WTC11 (cell line): ENCODE measurements at places on chromosomes 5 and 9. TPM values are rescaled to one million over a fixed set of nuclear protein-coding genes. Genes with fewer than 3 reads are reported as not detected.

DNA sequence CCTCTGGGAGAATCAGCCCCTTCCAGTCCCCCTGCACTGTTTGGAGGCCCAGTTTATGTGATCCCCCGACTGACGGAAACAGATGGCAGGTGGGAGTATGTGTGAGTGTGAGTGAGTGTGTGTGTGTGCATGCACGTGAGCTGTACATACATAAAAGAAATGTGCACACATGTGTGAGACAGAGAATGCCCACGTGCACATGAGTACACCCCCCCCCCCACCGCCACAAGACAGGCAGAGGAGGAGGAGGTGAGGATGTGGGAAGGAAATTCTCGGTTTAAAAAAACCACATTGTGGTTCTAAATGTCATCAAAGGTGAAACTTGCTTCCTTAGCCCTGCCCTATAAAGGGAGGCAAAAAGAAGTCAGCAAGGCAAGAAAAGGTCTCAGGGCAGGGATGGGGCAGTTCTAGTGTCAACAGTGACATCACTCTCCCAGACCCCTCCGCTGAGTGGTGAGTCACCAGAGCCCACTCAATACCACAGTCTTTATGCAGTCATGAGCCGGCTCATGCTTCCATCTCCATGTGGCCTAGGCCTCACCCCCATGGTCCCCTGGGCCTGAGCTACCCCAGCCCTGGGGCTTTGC is 79.2 kb upstream of the HSPA9 start:
- H3K27ac ChIP-seq, result no peak overlapping the region; the same call in 1 of the 2 replicates
- no peaks in the 10 kb centered on the region for H3K36me3 ChIP-seq
- no peak overlapping the region for H3K4me3 ChIP-seq

Gene NSMF
- 61.6 to 63.7 TPM (median 61.9 TPM) in 3 replicates for total RNA-seq

DNA sequence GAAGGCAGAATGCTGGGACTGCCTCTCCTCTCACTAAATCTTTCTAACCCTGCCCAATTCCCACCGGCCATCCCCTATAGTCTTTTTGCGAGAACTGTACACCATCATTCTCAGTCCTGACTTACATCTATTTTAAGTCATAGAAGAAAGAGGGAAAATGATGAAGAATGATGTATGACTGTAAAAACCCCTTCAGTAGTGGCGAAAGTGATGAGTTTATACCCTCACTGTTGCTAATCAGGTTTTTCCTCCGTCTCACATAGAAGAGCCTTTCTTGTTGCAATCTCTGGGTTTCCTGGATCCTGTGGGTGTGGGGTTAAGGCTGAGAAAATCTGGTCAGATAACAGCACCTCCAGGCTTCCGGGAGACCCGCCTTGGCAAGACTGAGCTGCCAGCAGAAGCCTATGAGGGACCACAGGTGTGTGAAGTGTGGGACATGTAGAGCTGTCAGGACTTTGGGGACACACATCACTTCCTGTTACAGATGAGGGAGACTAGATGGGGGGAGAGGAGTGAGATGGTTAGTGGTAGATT is 147.1 kb upstream of the SLC12A2 start:
- H3K4me1 ChIP-seq, result peaks cover 21% of the 10 kb centered on the region
- H3K36me3 ChIP-seq, result no peaks in the 10 kb centered on the region
- no peak overlapping the region for H3K4me3 ChIP-seq
- H3K27me3 ChIP-seq, result peaks cover 100% of the 10 kb centered on the region

- no peak for DNase-seq
- H3K27ac ChIP-seq, result no peak overlapping the region
- H3K36me3 ChIP-seq, result no peaks in the 10 kb centered on the region
These were observed 69.2 kb upstream of the NEK6 start for GRCh38 chr9:124188331-124189110.

Gene ACOT12
- 0.16 TPM in 1 of 3 replicates, not detected in the others for total RNA-seq

GRCh38 chr9:135959814-135960213 is 1.4 kb downstream of the UBAC1 start:
- H3K4me3 ChIP-seq, result peak overlapping the region; percentile 85
- no peak for DNase-seq
- H3K27ac ChIP-seq, result peak overlapping the region; percentile 7; the same call in 1 of the 2 replicates
- peaks cover 21% of the 10 kb centered on the region for H3K4me1 ChIP-seq
- H3K27me3 ChIP-seq, result no peaks in the 10 kb centered on the region

Gene IFNA2
- not detected in 3 replicates for total RNA-seq

DNA sequence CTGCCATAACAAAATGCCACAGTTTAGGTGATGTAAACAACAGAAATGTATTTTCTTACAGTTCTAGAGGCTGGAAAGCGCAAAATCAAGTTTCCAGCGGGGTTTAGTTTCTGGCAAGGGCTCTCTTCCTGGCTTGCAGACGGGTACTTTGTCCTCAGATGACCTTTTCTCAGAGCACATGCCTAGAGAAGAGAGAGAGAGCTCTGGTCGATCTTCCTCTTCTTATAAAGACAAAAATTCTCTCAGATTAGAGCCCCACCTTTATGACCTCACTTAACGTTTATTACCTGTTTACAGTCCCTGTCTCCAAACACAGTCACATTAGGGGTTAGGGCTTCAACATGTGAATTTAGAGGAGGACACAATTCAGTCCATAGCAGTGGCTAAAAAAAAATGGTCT is 119.7 kb downstream of the CETN3 start:
- peaks cover 18% of the 10 kb centered on the region for H3K27me3 ChIP-seq
- H3K36me3 ChIP-seq, result no peaks in the 10 kb centered on the region
- peaks cover 15% of the 10 kb centered on the region for H3K4me1 ChIP-seq
- no peak overlapping the region for H3K27ac ChIP-seq
- DNase-seq, result no peak

DNA sequence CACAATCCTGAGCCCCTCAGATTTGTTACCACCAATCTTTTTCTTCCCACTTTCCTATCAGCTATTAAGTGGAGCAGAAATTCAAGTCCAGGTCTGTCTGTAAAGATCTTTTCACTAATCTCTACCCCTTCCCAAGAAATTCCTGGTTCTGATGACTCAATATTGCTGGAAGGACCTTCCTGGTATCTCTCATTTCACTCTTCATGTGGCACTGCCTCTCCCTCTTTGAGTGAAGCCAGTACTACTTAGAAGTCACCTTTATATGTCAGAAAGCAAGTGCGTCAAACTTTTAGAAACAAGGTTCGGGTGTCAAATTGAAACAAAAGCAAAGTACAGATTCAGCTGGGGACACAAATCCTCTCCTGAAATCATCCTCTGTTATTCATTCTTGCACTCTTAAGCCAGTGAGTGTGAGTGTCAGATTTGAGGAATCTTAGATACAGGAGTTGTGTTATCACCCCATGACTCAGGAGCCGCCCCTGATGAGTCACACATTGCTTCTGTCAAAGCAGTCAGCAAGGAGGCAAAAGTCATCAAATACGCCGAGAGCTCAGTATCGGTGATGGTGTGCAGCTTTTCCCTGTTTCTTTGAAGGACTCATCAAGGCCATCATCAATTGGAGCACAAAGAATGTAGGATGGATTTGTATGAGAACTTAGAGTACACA is 313.0 kb downstream of the CETN3 start:
- H3K4me3 ChIP-seq, result no peak overlapping the region
- H3K4me1 ChIP-seq, result no peaks in the 10 kb centered on the region
- DNase-seq, result no peak
- no peaks in the 10 kb centered on the region for H3K36me3 ChIP-seq
- no peaks in the 10 kb centered on the region for H3K27me3 ChIP-seq

Gene NKD2
- 12.8 to 16.6 TPM (median 15.9 TPM) in 3 replicates for total RNA-seq

DNA sequence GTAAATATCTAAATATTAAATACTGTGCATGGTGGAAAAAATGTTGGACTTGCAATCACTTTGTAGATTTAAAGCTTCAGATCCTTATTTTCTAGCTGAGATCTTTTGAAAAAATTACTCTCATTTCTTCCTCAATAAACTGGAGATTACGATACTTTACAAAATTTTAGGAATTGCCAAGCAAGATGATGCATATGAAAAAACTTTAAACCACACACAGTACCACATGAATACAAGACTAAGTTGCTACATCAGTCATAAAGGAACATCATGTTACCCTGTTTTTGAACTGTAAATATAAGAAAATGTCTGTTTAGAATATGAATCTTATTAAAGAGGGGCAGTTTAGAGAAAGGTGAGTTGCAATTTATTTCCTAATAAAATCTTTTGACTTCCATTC is 703.6 kb upstream of the NUDT12 start:
- peak overlapping the region; percentile 24; the same call in 1 of the 2 replicates for H3K27ac ChIP-seq
- no peaks in the 10 kb centered on the region for H3K36me3 ChIP-seq
- H3K4me3 ChIP-seq, result no peak overlapping the region
- peaks cover 16% of the 10 kb centered on the region for H3K4me1 ChIP-seq
- DNase-seq, result no peak

Gene RAPGEF6
- 18.0 to 19.5 TPM (median 18.1 TPM) in 3 replicates for total RNA-seq

GRCh38 chr9:11001546-11001945 is 388.7 kb upstream of the PTPRD start:
- no peaks in the 10 kb centered on the region for H3K36me3 ChIP-seq
- no peaks in the 10 kb centered on the region for H3K4me1 ChIP-seq
- DNase-seq, result no peak
- no peak overlapping the region for H3K27ac ChIP-seq
- no peaks in the 10 kb centered on the region for H3K27me3 ChIP-seq
- H3K4me3 ChIP-seq, result no peak overlapping the region

- no peak overlapping the region for H3K4me3 ChIP-seq
- peaks cover 19% of the 10 kb centered on the region for H3K4me1 ChIP-seq
- H3K36me3 ChIP-seq, result no peaks in the 10 kb centered on the region; the same call in 1 of the 2 replicates
- DNase-seq, result no peak
- no peak overlapping the region for H3K27ac ChIP-seq
These were observed 31.3 kb upstream of the GRIA1 start for GRCh38 chr5:153459051-153459743.

DNA sequence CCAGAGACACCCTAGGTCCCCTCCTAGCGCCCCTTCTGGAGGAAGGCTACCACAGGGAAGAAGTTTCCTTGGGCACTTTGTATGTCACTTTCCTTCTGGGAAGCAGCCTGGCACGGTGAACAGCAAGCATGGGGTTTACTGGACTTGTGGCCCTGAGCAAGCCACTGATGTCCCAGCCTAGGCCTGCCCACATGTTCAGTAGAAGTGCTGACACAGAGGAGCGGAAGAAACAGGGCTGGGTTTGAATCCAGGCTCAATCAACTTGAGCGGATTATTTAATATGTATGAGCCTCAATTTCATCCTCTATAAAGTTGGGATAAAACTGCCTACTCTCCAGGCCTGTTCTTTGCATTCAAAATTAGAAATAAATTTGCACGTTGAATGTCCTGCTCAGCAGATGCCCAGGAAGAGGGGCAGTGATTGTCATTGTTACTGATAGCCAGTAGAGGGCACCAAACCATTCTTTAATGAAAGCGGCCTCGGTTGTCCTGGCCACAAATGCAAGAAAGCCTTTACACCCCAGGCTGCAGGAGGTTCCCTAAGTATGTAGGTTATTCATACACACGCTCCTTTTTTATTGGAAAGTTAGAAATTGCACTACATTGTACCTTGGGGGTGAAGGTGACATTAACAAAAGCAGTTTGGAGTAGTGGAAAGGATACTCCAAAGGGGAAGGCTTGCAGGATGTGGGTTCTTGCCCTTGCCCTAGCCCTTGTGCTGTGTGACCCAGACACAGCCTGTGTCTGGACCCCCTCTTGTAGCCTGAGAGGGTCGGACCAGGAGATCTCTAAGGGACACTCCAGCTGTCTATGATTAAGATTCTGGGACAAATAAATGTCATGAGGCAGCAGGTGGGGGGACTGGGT is 13.4 kb upstream of the XPA start:
- peaks cover 17% of the 10 kb centered on the region for H3K27me3 ChIP-seq
- H3K36me3 ChIP-seq, result no peaks in the 10 kb centered on the region
- peaks cover 23% of the 10 kb centered on the region for H3K4me1 ChIP-seq
- peak; percentile 34 for DNase-seq
- H3K27ac ChIP-seq, result no peak overlapping the region

DNA sequence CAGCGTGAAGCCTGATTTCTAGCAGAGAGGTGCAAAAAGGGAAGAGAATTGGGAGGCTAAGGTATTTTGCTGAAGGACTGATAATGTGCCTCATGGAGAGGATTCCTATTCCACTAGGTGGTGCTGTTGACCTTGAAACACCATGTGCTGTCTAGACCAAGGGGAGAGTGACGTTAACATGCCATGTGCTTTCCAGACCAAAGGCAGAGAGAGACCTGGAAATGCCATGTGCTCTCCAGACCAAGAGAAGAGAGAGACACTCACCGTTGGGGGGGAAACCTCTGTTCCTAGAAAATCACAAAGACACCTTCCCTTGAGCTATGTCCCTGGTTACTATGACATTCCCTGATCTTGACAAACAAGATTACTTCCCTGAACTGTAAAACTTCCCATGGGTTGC is 286.0 kb upstream of the TUSC1 start:
- peak; percentile 40 for DNase-seq
- H3K4me3 ChIP-seq, result no peak overlapping the region
- no peak overlapping the region for H3K27ac ChIP-seq
- H3K4me1 ChIP-seq, result no peaks in the 10 kb centered on the region

Gene PCDHGA9
- total RNA-seq, result 1.9 to 2.9 TPM (median 2.3 TPM) in 3 replicates

- H3K27me3 ChIP-seq, result no peaks in the 10 kb centered on the region
- H3K4me1 ChIP-seq, result no peaks in the 10 kb centered on the region
- no peak overlapping the region for H3K27ac ChIP-seq
- DNase-seq, result no peak
- no peak overlapping the region for H3K4me3 ChIP-seq
These were observed 175.8 kb upstream of the CHD1 start for GRCh38 chr5:99104538-99105132.

Gene TMEM232
- total RNA-seq, result 1.3 to 1.8 TPM (median 1.4 TPM) in 3 replicates

DNA sequence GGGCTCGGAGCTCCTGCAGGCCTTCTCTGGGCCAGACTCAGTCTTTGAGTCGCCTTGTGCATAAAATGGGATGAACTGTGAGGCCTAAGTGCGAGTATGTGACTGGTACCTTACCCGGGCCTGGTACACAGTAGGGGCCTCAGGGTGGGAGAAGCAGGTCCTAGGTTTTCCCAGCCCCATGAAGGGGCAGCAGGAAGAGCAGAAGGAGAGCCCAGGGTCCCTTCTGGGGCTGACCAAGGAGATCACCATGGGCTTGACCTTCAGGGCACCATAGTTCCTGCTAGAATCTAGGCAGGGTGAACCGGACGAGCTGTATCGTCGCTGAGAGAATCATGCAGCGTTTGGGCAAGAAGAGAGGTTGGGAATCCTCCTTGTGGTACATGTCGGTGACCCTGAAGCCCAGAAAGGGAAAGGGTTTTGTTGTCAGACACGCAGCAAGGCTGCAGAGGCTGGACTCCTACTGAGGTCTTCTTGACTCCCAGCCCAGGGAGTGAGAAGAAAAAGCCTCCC is 373 bp upstream of the PHYKPL start:
- H3K4me3 ChIP-seq, result peak overlapping the region; percentile 65
- H3K36me3 ChIP-seq, result peaks cover 30% of the 10 kb centered on the region
- H3K27me3 ChIP-seq, result no peaks in the 10 kb centered on the region
- H3K27ac ChIP-seq, result no peak overlapping the region
- no peak for DNase-seq

- no peak for DNase-seq
- H3K27me3 ChIP-seq, result no peaks in the 10 kb centered on the region
- H3K36me3 ChIP-seq, result no peaks in the 10 kb centered on the region
- H3K4me1 ChIP-seq, result peaks cover 22% of the 10 kb centered on the region
- no peak overlapping the region for H3K4me3 ChIP-seq
These were observed 113.8 kb downstream of the TRIM32 start for GRCh38 chr9:116800885-116801284.

Gene LOX
- total RNA-seq, result 1.3 to 2.8 TPM (median 2.2 TPM) in 3 replicates

- H3K4me1 ChIP-seq, result peaks cover 64% of the 10 kb centered on the region
- H3K27ac ChIP-seq, result peak overlapping the region; percentile 97
- peaks cover 11% of the 10 kb centered on the region for H3K36me3 ChIP-seq
- DNase-seq, result peak; percentile 45
- H3K4me3 ChIP-seq, result peak overlapping the region; percentile 64
These were observed 27.4 kb downstream of the PCDH1 start for GRCh38 chr5:141850786-141851185.

Gene GABBR2
- total RNA-seq, result 0.92 to 2.2 TPM (median 1.5 TPM) in 3 replicates

Gene SPATA31A3
- total RNA-seq, result not detected in 3 replicates

GRCh38 chr9:12935714-12936113 is 160.9 kb downstream of the LURAP1L start:
- H3K4me1 ChIP-seq, result peaks cover 34% of the 10 kb centered on the region
